GM10248 (cell line): ENCODE measurements at places on chromosomes 6 and 20.

DNA sequence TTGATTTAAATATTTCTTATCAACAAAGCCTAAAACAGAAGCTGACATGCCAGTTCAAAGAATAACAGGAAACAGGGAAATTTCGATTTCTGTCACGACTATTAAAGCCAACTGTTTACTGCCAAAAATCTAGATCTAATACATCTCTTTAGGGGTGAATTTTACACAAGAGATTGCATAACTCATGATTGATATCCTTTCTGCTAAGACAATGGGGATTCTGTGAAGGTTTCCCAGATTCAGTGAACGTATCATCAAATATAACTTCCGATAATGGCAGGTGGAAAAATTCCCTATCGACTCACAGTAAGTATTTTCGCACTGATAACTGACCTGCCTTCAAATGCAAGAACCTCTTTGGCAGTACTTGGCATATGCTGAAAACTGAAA lies 42.9 kb downstream of the NHSL1 start:
- no peak for DNase-seq

- peak; percentile 80 for DNase-seq
These were observed 54.9 kb downstream of the TAF4 start for GRCh38 chr20:62010551-62011402.

- DNase-seq: no peak
These were observed 563 bp downstream of the MGME1 start for GRCh38 chr20:17969278-17969883.

DNA sequence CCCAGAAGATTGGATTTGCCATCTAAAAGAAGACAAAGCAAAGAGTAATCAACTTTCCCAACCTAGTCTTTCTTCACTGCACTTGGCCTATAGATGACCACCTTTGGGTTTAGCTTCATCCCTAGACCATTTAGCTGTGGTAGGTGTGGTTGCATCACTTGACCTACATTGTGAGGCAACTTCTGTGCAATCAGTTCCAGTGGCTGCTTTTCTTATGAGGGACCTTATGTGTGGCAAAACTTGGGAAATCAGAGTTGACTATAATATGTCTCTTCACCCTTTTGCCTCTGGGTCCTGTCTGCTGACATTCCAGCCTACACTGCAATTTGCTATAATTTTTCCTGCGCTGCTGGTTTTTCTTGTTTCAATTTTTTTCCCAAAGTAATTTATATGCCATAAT lies 55.2 kb downstream of the PRDM13 start:
- no peak for DNase-seq

- no peak for DNase-seq
These were observed 33.6 kb downstream of the GFOD1 start for GRCh38 chr6:13453771-13454251.

DNA sequence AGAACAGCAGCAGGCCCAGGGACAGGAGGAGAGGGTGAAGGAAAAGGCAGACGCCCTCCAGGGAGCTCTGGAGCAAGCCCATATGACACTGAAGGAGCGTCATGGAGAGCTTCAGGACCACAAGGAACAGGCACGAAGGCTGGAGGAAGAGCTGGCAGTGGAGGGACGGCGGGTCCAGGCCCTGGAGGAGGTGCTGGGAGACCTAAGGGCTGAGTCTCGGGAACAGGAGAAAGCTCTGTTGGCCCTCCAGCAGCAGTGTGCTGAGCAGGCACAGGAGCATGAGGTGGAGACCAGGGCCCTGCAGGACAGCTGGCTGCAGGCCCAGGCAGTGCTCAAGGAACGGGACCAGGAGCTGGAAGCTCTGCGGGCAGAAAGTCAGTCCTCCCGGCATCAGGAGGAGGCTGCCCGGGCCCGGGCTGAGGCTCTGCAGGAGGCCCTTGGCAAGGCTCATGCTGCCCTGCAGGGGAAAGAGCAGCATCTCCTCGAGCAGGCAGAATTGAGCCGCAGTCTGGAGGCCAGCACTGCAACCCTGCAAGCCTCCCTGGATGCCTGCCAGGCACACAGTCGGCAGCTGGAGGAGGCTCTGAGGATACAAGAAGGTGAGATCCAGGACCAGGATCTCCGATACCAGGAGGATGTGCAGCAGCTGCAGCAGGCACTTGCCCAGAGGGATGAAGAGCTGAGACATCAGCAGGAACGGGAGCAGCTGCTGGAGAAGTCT lies 25.5 kb downstream of the C20orf173 start:
- no peak for DNase-seq

- DNase-seq: peak; percentile 34
These were observed 3.2 kb downstream of the GRIK2 start for GRCh38 chr6:101396548-101397173.

- DNase-seq: no peak
These were observed 26.7 kb downstream of the NTSR1 start for GRCh38 chr20:62735331-62735821.

GRCh38 chr20:427401-427800 lies 19.3 kb downstream of the RBCK1 start:
- DNase-seq: no peak

GRCh38 chr6:154170106-154170505 lies 131.1 kb downstream of the OPRM1 start:
- no peak for DNase-seq

GRCh38 chr6:135115411-135115810 lies 60.8 kb upstream of the HBS1L start:
- DNase-seq: no peak

- DNase-seq: no peak
These were observed 21.0 kb downstream of the COL11A2 start for GRCh38 chr6:33171016-33171879.

GRCh38 chr6:90811596-90812226 lies 224.8 kb upstream of the MAP3K7 start:
- no peak for DNase-seq

- DNase-seq: no peak
These were observed 5.6 kb upstream of the PMEPA1 start for GRCh38 chr20:57715268-57715904.

DNA sequence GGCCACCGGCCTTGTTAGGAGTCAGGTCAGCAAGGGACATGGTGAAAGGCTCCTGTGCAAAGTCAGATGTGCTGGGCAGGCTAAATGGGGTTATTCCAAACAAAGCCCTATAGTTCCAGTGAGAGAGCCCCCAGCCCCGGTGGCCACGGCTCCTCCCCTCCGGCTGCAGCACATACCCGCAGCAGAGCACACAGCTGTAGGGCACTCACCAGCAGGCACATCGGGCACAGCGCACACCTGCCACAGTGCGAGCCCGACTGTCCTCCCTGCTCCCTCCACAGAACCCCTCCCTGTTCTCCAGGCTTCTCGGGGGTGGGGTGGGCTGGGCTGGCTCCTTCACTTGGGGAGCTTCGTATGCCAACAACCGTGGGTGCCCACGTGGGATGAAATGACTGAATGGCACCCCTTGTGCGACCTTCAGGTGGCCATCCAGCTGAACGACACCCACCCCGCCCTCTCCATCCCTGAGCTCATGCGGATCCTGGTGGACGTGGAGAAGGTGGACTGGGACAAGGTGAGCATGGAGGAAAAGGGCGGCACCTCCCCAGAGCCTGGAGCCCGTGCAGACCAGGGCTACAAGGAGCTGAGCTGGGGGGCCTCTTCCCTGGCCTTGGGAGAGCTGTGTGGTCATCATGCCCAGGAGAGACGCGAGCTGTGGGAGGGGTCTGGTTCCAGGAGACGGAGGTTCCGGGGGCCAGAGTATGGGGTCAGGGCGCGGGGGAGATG lies 30.9 kb downstream of the PYGB start:
- DNase-seq: no peak

DNA sequence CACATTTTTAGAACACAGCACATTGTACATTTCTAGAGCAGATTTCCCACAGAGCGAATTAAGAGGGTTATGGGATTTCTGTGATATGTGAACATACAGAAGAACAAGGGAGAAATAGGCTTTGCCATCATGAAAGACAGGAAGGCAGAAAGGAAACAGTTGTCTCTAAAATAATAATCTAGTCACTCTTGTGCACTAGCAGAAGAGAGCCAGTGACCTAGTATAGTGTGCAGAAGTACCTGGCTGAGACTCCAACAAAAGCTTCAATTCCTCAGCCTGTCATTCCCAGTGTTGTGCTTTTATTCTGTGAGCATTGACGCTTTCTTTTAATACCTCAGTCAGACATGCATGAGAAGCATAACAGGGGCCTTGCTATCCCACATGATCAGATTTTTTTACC lies 17.8 kb upstream of the DCBLD1 start:
- DNase-seq: no peak

DNA sequence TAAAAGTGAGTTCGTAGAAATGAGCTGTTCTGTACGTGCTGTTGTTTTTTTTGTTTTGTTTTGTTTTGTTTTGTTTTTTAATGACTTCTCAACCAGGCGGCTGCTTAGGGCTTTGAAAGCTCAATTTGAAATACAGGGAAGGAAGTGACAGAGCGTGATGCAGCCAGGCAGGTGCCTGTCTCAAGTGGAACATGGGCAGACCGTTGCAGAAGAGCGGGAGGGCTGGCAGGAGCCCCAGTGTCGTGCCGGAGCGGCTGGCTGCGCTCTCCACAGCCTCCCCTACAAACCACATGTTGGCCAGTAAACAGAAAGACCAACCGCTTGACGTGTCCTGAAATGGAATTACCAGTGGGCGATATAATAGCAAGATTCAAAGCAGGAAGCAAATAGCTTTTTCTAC lies 164.9 kb upstream of the RREB1 start:
- peak; percentile 48 for DNase-seq

- no peak for DNase-seq
These were observed 9.8 kb downstream of the SDC4 start for GRCh38 chr20:45338121-45339030.

DNA sequence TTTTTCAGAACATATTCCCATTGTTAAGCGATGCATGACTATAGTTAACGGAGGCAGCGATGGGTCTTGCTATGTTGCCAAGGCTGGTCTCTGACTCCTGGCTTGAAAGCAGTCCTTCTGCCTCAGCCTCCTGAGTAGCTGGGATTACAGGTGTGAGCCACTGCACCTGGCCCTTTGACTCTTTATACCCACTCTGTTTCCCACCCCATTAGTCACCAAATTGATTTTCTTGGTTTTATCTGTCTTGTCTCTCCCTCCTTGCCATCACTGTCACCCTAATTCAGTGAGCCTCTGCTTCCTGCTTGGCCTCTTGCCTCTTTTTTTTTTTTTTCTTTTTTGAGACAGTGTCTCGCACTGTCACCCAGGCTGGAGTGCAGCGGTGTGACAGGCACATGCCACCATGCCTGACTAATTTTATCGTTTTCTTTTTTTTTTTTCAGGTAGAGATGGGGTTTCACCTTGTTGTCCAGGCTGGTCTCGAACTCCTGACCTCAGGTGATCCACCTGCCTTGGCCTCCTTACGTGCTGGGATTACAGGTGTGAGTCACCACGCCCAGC lies 31.3 kb downstream of the ZFAND3 start:
- DNase-seq: no peak

GRCh38 chr20:35279533-35280174 lies 1.7 kb upstream of the MMP24OS start:
- no peak for DNase-seq

DNA sequence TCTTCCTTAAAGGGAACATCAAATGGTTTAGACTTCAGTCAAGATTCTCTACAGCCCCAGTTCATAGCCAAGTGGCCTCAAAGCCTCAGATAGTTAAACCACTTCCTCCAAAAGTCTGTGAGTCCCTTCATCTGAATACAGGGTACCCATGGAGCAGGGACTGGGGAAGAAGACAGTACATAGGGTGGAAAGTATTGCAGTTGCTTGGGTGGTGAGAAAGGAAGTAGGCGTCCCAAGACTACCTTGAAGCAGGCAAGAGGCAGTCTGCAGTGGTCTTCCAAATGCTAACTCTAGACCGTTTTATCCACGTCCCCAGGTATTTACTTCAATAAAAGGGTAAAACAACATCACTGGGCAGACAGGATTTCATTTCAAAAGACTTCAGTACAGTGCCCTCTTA lies 2.0 kb downstream of the FYN start:
- DNase-seq: peak; percentile 21

DNA sequence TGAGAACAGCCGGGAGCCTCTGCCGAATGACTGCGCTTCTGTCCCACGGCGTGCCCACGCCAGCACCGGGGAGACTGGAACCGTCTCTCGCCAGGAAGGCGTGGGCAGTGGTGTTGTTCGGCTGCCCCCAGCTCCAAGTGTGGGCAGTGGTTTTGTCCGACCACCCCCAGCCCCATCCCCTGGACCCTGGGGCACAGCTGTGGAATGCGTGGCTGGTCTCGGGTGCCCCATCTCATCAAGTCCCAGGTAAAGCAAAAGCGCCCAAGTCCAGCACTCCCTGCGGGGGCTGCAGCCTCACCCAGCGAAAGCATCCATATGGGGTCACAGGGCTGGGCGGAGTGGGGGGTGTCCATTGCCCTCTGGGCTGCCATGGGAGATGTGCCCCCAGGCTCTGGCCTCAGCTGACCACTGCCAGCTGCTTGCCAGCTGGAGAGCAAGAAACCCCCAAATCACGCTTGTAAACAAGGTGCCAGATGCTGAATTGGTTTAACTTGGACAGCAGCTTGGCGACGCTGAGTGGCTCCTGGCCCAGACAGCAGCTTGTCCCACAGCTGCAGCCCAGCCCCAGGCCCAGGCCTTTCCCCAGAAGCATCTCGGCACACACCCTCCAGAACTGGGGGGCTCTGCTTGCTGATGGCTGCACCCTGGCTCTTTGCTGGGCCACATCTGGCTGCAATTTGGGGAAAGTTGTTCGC lies 4.5 kb downstream of the CABLES2 start:
- no peak for DNase-seq

DNA sequence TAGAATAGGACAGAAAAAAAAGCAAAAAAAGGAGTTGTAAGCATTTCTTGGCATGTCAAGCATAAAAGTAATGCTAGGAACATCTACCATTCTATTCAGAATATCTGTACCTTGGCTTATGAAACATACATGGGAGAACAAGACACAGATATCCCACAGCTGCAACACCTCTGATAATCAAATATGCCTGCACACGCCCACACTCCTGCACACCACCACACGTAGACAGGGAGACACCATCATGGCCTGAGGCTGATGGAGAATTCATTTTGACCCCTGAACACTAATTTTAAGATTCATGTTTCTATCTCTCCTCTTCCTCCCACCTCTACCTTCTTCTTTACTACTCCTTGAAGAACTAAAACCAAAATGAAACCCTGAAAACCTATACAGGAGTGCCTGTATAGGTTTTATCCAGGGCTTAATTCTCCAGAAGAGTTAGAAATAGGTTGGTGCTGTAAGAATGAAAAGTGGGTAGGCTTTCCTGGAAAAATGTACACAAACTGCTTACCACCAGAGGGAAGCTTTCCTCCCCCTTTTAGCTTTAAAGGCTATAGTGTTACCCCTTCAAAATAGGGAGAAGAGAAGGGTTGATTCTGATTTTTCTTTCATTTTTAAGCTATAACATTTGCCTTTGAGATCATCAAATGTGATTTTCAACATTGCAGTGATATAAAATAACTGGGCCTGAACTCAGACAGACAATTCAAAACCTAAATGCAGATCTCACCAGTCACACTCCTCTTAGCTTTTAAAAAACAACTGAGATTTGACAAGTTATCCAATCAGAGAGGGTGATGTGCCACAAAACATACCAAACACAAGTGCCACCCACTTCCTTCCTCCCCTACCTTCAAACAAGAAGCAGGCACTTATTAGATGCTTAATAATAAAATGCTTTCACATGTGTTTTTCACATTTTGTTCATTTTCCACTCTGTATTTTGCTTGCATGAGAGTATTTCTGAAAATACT lies 57.9 kb downstream of the ELOVL5 start:
- DNase-seq: no peak
